Fibroblast of lung (primary cell): ENCODE measurements at places on chromosomes 7 and 10. TPM values are rescaled to one million over a fixed set of nuclear protein-coding genes. Genes with fewer than 3 reads are reported as not detected.

GRCh38 chr10:75350791-75351190 lies 50.8 kb downstream of the ZNF503 start:
- DNase-seq, result peak; percentile 26

The NPFFR1 gene
- total RNA-seq, result under 0.01 TPM in 1 of 2 replicates, not detected in the other

GRCh38 chr10:28777911-28778310 lies 100.6 kb downstream of the BAMBI start:
- DNase-seq, result no peak

GRCh38 chr10:115957012-115957399 lies 316.0 kb downstream of the GFRA1 start:
- no peak for DNase-seq

- peak; percentile 74 for DNase-seq
These were observed 21.0 kb downstream of the ITPRIP start for GRCh38 chr10:104317269-104317710.

GRCh38 chr7:11524476-11525397 lies 307.3 kb downstream of the THSD7A start:
- DNase-seq, result no peak

DNA sequence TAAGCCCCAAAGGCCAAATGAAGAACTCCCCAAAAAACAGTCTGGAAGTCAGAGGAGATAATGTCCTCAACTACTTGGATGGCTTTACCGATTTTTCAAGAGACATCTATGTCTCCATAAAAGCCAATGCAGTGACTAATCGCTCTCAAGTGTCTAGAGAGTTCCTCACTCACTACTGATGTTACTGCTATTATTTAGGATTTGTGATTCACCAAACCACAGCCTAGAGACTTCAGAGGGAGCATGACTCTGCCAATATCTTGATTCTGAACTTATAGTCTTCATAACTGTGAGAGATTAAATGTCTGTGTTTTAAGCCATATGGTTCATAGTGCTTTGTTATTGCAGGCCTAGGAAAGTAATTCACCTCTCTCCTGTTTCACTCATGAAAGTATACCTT lies 160.2 kb downstream of the IPMK start:
- DNase-seq, result peak; percentile 94

GRCh38 chr10:71603150-71603549 lies 116.4 kb downstream of the C10orf105 start:
- no peak for DNase-seq

The ELFN1 gene
- total RNA-seq, result 0.33 and 0.51 TPM in 2 replicates

- DNase-seq, result no peak
These were observed 951.5 kb upstream of the C7orf33 start for GRCh38 chr7:147639037-147639436.

- peak; percentile 42 for DNase-seq
These were observed 5.4 kb downstream of the ATP6V1F start for GRCh38 chr7:128867842-128868623.
